Dermis blood vessel endothelial cell (primary cell): ENCODE measurements at places on chromosomes 2 and 18. TPM values are rescaled to one million over a fixed set of nuclear protein-coding genes. Genes with fewer than 3 reads are reported as not detected.

Gene RGPD4
- not detected in 2 replicates for total RNA-seq

DNA sequence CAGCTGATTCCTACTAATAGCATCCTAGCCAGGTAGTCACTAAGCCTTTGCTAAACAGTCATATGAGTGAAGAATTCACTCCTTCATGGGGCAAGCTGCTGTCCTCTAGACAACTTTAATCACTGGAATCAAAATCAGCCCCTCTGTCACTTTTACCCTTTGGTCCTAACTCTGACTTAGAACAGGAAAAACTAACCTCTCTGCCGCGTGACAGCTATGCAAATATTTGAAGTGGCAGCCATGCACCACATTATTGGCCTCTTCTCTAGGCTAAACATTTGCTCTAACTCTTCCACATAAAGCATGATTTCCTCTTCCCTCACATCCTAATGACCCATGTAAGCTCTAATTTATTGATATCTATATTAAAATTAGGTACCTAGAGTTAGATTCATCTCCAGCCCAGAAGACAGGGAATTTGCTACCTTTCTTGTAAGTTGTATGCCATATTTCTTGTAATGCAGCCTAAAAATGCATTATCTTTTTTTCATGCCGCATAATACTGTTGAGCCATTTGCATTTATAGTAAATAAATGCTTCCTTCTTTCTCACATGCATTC lies 12.8 kb upstream of the ONECUT2 start:
- no peak for DNase-seq

- no peak for DNase-seq
Measured at GRCh38 chr2:134980639-134981038, 62.0 kb downstream of the CCNT2 start.

Gene SCYGR4
- total RNA-seq, result not detected in 2 replicates

- DNase-seq, result no peak
Measured at GRCh38 chr2:128511731-128512378, 193.2 kb upstream of the HS6ST1 start.

- no peak for DNase-seq
Measured at GRCh38 chr2:28343184-28343942, 49.3 kb upstream of the FOSL2 start.

GRCh38 chr2:4354678-4355077 lies 651.3 kb downstream of the DCDC2C start:
- peak; percentile 12 for DNase-seq

DNA sequence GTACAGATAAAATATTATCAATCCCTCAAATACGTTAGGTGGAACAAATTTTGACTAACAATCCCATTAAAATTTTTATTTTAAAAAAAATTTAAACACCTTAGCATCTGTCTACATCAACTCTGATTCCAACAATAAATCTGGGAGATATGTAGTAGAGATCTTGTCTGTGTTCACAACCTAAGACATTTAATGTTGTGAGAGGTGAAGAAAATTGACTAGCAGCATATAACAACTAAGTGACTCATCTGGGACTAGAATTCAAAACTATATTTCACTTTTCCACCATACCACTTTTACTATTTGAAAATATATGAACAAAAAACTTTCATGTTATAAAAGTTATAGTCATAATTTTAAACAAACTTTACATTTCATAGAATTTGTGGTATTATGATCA lies 97.9 kb downstream of the ATAD2B start:
- no peak for DNase-seq

GRCh38 chr2:241941691-241942301 lies 72.3 kb downstream of the RTP5 start:
- DNase-seq, result no peak

DNA sequence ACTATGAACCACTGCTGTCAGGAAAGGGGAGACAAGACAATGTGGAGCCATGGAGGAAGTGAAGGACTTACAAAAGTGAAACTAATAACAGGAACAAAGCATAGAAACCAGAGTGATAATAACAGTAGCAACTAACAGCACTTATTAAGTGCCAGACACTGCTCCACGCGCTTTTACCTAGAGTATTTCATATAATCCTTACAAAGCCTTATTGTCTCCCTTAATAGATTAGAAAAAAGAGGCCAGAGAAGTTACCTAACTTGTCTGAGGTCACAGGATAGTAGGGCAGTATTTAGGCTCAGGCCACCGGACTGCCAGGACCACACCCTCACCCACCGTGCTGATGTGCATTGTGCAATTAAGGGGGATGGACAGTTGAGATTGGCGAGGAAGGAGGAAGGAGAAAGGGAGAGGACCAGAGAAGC lies 98.6 kb upstream of the NFU1 start:
- peak; percentile 14 for DNase-seq

Gene RAX
- total RNA-seq, result not detected in 2 replicates

Gene CDK5R2
- not detected in 2 replicates for total RNA-seq

GRCh38 chr18:73940721-73941120 lies 206.9 kb downstream of the FBXO15 start:
- DNase-seq, result no peak

DNA sequence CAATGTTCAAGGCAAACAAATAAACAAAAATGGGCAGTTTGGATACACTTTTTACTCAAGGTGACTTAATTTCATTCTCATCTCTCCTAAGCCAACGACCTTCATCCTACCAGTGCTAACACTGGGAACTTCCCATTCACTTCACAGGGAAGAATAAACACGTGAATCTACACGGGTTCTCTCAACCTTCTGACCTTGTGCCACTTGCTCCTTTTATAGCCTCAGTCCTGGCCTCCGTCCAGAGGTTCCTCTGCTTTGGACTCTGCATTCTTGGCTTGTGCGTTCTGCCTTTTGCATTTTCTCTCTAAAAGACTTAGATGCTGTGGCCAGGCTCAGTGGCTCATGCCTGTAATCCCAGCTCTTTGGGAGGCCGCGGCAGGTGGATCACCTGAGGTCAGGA lies 13.8 kb downstream of the ZNF2 start:
- no peak for DNase-seq

Gene CENPA
- total RNA-seq, result 5.1 and 14.3 TPM in 2 replicates

- no peak for DNase-seq
Measured at GRCh38 chr2:197973772-197974171, 169.4 kb downstream of the PLCL1 start.

DNA sequence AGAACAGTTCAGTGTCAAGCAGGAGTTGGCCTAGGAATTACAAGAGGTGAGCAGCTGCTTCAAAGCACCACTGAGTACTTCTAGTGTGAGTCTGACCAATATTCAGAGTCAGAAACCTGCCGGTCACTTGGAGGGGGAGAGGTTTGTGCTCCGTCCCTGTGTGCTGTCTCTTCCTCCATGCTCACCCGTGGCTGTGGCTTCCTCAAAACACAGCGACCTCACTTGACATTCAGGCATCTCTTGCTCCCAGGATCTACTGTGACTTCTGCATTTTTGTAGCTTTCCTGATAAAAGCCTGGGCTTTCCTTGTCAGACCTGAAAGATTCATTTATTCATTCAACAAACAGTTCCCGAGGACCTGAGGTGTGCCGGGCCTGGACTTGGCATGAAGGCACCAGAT lies 32.9 kb downstream of the TPRKB start:
- DNase-seq, result no peak

Gene ACKR3
- total RNA-seq, result 14.0 and 16.8 TPM in 2 replicates

Gene HSPE1
- 86.8 and 115 TPM in 2 replicates for total RNA-seq

Gene LOXHD1
- under 0.01 and 0.05 TPM in 2 replicates for total RNA-seq

- peak; percentile 55 for DNase-seq
Measured at GRCh38 chr2:23669413-23670244, 257.3 kb downstream of the ATAD2B start.

Gene ITGB6
- 0.85 and 1.3 TPM in 2 replicates for total RNA-seq

DNA sequence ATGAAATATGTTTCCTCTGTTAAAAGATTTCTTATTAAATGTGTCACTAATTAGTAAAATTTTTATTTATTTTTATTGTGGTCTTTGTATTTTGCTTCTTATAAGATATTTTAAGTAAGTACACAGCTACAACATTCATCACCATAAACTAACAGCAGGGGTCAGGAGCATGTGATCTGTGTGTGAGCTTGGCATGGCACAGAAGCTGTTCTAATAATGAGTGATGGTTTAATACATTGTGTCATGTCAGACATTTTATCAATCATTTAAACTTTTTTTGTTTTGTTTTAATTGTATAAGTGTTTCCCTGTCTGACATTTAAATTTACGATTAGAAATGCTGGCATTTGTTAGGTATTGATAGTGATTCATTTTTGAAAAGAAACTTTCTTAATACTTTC lies 585.4 kb downstream of the DSC3 start:
- no peak for DNase-seq

DNA sequence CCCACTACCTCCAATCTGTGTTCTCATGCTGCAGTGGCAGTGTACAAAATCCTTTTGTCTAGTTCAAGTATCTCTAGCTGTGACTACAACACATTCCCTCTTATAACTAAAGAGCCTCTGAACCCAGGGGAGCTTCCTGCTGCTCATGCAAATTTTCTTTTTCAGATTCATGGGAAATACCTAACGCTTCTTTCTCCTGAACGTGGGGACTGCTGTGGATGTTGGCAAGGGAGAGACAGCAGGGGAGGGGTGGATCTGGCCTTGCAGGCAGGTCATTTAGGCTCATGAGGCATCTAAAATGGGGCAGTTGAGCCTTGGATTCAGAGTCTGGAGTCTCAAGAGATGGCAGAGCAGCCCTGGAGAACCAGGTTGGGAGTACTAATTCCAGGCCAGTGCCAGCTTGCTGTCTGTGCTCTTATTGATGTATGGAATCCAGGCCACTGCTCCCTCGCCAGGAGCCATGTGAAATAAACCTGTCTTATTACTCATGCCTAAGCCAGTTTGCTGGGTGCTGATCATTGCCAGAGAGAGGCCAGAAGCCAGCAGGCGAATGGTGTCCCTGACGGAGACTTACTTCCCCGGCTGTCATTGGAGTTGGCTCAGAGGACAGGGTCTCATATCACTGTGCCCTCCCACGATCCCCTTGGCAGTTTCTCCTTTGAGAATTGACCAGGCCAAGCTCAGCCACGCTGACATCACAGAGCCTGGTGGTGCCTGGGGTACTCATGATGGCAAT lies 29.2 kb upstream of the TNP1 start:
- no peak for DNase-seq

Gene KLHL41
- total RNA-seq, result 0.09 and 0.34 TPM in 2 replicates
